ENCODE measurements at places on chromosomes 2 and 18.
A peak's percentile ranks its signal among the peaks of the same experiment; 100 is the strongest.

- no peak for DNase-seq
These were observed 139.5 kb downstream of the HDAC4 start for GRCh38 chr2:239261356-239261755.

GRCh38 chr2:201244829-201245228, 15.5 kb upstream of the CASP8 start:
- no peak for DNase-seq

GRCh38 chr2:64352292-64352691, 101.7 kb upstream of the LGALSL start:
- DNase-seq: no peak

DNA sequence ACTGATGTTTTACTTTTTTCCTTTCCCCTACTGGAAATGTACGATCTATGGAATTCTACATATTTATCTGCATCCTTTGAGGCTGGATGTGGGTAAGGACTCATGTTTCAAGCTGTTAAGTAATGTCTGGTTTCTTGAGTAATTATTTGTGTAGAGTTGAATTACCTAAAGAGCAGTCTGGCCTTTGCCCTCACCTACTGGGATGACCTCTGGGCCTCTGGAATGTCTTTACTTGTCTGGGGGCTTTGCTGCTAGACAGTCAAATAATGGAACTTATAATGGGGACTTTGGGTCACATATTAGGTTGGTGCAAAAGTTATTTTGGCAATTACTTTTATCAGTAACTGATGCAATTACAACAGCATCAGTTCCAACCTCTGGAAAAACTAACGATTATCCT, 244.7 kb downstream of the CCDC178 start:
- no peak for DNase-seq

DNA sequence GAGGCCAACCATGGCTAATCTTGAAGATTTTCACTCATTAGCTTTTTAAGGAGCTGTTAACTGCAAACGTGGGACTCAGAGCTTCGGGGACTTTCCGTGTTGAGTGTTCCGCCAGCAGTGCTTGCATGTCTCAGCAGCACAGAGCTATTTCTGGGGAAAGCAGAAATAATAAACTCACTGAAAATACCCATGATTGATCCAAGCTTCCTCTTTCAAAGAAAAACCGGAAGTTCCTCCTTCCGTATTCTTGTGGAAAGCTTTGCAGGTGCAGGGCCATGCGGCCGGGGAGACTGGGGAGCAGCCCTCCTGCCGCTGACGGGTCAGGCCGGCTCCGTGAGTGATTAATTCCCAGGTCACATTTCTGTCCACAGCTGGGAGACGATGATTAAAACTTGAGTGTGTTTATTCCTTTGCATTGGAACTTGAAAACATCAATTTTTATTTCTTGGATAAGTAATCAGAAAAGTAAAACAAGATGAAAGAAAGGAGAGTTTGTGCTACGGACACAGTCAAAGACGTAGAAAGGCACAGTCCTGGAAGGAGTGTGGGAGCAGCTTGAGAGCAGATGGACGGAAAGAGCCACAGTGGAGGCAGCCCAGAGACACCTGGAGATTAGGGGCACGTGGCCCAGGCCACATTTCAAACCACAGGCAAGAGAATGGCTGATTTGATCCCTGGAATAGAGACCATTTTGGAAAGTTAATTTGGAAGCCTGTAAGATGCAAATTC, 54.2 kb upstream of the CTDP1 start:
- no peak for DNase-seq

- no peak for DNase-seq
These were observed 52.5 kb downstream of the CDH2 start for GRCh38 chr18:28124131-28125029.

- no peak for DNase-seq
These were observed 65.9 kb upstream of the SH3RF3 start for GRCh38 chr2:109062859-109063700.

GRCh38 chr2:3126911-3127621, 250.6 kb downstream of the EIPR1 start:
- no peak for DNase-seq

- DNase-seq: no peak
These were observed 248.9 kb downstream of the DCC start for GRCh38 chr18:52588931-52589330.

- DNase-seq: no peak
These were observed 5.2 kb downstream of the ZFP36L2 start for GRCh38 chr2:43221124-43221762.

DNA sequence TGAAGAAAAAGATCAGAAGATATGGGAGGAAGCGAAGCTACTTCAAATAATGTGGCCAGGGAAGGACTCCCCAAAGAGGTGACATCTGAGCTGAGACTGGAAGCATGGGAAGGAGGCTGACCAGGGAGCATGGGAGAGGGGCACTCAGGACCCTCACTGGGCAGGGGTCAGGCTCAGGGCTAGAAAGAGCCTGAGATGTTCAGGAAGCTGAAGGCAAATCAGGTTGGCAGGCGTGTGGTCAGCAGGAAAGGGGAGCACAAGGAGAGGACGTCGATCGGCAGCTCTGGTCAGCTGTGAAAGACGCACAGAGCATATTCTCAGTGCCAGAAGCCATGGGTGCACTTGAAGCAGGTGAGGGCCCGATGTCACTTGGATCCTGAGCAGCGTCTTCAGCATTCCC, 38.2 kb upstream of the KLHL29 start:
- no peak for DNase-seq

- no peak for DNase-seq
These were observed 277.5 kb downstream of the DYSF start for GRCh38 chr2:71730785-71731383.

DNA sequence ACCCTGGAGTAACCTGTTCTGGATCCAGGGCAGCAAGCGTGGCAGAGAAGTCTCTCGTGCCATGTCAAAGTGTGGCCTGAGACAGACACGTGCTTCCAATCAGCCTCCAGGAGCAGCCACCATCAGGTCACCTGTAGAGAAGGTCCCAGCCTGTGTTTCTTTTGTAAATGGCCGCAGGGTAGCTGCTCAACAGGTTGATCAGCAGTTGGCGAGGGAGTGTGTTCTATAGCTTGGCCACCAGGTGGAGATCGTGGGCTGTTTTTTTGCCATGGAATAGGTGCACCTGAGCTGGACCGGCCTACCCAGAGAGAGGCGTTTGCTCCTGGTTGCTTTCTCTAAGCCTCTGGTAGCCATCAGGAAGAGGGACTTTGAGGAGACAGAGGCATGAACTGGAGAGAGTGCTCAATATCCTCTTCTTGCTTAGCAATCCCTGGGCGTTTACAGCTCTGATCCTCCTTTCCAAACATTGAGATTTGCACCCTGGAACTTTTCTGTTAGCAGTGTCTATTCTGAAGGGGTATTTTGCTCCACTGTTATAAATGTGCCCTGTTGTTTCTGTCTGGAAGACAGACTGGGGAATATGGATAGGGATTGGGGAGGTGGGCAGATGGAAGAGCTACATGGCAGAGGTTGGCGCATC, 34.2 kb upstream of the EN1 start:
- peak; percentile 59 for DNase-seq

- no peak for DNase-seq
These were observed 72.8 kb upstream of the MC4R start for GRCh38 chr18:60445341-60445740.

DNA sequence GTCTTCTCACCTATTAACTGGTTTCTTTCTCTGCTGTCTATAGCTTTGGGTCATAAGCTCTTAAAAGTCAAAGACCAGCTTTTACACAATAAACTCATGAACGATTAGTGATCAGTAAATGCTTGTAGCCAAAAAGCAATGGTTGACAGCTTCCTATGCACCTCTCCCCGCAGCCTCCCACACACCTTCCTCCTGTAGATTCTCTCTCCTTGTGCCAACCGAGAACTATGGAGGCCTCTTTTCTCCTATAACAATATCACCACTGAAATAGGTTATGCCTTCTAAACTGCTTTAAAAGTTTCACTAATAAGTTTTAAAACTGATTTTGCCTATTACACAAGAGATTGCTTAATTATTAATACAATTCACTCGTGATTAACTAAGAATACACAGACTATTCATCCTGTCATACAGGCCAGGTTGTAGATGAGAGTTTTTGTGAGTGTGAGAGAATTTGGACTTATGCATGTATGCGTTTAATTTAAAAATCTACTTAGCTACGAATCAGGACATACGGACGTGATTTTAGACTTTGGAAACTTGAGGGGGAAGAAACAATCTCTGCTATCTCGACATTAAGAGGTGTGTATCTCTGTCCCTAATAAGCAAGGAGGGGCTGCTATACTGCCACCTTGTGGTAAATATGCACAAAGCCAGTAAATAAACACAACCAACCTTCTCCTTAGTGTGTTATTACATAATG, 229.1 kb upstream of the RBBP8 start:
- DNase-seq: no peak

- DNase-seq: no peak
These were observed 87.1 kb downstream of the ITGB1BP1 start for GRCh38 chr2:9336241-9336575.

GRCh38 chr2:241886840-241887447, 17.4 kb downstream of the RTP5 start:
- no peak for DNase-seq

GRCh38 chr2:225597911-225598310, 198.4 kb downstream of the NYAP2 start:
- DNase-seq: no peak

GRCh38 chr2:220745682-220746081, 826.4 kb downstream of the EPHA4 start:
- no peak for DNase-seq

DNA sequence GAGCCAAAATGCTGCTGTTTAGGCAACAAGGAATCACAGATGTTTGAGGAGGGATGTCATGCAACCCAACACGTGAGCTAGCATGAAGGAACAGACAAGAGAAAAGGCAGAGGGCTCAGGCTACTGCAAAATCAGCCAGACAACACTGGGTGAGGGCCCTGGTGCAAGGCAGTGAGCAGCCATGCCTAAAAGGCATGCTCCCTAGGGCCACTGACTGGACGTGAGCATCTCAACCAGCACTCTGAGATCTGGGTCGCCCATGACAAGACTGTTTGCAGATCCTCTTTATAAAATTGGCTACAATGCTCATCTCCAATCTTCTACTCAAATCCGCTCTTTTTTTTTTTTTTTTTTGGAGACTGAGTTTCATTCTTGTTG, 49.1 kb downstream of the KIAA2012 start:
- no peak for DNase-seq

GRCh38 chr18:61201511-61201910, 131.7 kb upstream of the CDH20 start:
- no peak for DNase-seq

DNA sequence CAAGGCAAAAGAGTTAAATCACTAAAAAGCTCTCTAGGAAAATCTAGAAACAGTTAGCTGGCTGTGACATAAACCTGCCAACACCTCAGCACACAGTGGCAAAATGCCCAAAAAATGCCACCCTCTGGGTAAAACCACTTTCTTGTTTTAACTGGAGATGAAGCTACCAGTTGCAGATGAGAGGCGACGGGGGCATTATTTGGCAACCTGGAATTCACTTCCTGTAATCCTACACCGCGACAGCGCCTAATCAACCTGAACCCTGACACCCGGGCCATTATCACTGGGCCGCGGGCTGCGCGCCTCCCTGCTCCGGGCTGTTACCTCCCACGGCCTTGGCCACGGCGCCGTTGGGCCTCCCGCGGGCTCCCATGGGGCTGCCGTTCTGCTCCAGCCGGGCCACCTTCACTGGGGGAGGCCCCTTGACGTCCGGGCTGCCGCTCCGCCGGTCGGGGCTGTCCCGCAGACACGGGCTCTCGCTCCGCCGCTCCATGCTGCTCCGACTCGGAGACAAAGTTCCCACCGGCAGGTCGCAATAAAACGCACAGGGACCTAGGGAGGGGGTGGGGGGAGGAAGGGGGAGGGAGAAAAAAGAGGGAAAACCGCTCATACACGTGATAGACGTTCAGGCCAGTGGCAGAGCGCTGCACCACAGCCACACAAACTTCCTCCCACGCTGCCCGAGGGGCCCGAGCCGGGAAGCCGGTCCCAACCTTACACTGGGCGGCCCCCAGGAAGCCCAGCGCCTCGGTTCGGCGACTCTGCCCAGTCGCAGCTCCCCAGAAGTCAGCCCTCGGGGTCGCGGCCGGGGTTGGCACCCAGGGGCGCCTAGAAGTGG, 2.0 kb downstream of the SATB2 start:
- DNase-seq: no peak

- DNase-seq: no peak
These were observed 121.8 kb downstream of the PMAIP1 start for GRCh38 chr18:60021556-60021955.

DNA sequence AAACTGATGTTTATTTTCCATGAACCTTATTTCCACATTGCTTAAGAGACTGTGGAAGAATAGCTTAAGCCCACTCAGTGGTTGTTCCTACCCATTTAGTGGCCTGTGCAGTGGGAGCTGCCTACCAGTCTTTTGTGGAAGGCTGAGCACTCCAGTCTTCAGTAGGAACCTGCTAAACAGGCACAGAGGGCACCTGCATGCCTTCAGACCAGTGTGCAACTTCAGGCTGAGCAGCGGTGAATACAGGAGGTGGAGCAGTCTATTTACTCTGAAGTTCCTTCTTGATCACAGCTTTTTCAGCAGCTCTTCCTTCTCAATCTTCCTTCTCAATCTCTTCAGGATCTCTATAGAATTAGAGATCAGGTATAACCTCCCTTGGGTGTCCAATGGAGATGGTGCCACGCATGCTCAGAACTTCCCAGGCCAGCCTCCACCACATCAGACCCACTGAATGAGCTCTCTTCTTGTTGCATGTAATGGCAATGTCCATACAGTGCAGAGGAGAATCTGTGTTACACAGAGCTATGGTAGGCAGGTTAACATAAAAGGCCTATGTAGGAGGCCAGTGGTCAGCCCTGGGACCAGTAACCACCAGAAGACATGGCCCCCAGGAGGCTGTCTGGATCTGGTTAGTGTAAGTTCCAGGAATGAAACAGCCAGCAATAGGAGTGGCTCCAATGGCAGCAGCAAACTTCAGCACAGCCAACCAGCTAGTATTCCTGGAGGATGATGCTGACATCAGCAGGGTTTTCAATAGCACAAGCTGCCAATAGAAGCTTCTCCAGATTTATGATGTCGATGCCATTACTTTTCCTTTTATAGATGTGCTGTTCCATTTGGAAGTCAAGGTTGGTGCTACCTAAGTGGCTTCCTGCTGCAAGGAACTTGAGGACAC, 47.9 kb upstream of the MAT2A start:
- no peak for DNase-seq

GRCh38 chr2:216142540-216142939, 33.4 kb downstream of the XRCC5 start:
- no peak for DNase-seq

- no peak for DNase-seq
These were observed 93.5 kb downstream of the PRPF40A start for GRCh38 chr2:152623775-152624174.

DNA sequence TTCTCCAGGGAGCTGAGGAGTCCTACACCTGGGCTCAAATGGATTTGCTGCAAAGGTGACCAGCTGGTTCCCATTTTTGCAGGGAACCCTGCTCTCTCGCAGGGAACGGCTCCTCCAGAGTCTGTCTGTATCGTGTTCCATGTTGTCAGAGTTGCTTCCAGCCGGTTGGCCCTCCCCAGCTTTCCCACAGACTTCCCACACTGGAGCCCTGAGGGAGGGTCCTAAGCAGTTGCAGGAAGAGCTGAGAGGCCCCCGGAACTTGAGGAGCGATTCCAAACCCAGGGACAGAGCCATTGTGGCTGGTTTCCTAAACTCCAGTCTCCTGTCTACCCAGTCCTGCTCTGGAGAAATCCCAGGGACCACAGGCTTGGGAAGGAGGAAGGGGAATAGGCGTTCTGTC, 121.7 kb upstream of the PPP1CB start:
- no peak for DNase-seq
